Tibial nerve (tissue), 4 donors: ENCODE measurements at places on chromosomes 13 and 19.
A peak's percentile ranks its signal among the peaks of the same experiment; 100 is the strongest.

DNA sequence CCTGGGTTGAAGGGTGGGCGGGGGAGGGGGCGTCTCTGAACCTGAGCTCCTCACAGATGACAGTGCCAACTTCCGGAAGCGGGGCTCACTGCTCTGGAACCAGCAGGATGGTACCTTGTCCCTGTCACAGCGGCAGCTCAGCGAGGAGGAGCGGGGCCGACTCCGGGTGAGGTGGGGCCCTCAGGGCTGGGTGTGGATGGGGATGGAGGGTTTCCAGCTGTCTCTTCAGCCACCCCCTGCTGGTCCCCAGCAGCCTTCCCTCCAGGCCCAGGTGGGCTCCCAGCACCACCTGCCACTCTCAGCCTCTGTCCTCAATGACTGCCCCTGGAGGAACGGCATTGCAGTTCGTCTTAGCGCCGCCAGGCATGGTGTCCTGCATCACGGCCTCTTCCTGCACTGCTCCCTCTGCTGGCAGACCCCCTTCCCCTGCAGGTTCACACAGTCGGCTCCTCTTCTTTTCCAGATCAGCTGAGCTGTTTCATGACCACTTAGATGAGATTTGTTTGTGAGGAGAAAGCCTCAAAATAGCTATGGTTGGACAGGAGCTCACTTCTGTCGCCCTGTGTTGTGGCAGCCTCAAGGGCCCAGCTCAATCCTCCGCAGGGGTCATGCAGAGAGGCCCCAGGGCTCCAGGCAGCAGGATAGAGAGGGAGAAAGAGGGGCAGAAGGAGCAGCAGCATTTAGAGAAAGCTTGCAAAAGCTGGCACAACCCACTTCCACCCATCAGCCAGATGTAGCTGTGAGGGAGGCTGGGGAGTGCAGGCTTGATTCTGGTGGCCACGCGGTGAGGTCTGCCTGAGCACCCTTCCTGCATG is 2.5 kb upstream of the GARIN5A start:
- H3K4me3 ChIP-seq = no peak overlapping the region
- peaks cover 18% of the 10 kb centered on the region for H3K4me1 ChIP-seq
- H3K27ac ChIP-seq = no peak overlapping the region
- peaks cover 60% of the 10 kb centered on the region for H3K36me3 ChIP-seq

DNA sequence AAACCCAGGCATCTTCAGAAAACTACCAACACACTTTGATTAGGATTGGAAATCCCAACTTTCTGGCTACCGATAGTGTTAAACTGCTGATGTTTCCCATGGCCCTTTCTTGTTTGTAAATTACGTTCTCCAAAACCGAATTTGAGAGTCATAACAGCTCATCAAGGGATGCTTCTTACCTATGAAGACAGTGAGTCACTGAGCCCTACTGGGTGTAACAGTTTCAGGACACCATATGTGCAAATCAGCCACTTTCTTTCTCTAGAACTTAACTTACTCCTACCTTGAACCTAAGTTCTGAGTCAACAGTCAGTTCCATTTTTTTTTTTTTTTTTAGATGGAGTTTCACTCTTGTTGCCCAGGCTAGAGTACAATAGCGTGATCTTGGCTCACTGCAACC is 410.1 kb upstream of the TSHZ3 start:
- no peaks in the 10 kb centered on the region for H3K36me3 ChIP-seq
- no peak overlapping the region for H3K4me3 ChIP-seq
- H3K27ac ChIP-seq = no peak overlapping the region
- H3K4me1 ChIP-seq = no peaks in the 10 kb centered on the region
- no peak for DNase-seq

- DNase-seq = no peak
- no peak overlapping the region for H3K4me3 ChIP-seq
- no peaks in the 10 kb centered on the region for H3K27me3 ChIP-seq
Measured at GRCh38 chr13:19940106-19940505, 18.4 kb upstream of the ZMYM2 start.

- no peaks in the 10 kb centered on the region for H3K36me3 ChIP-seq
- H3K27me3 ChIP-seq = no peaks in the 10 kb centered on the region
- H3K27ac ChIP-seq = no peak overlapping the region
- no peak overlapping the region for H3K4me3 ChIP-seq
Measured at GRCh38 chr13:39875111-39875987, 219.9 kb downstream of the COG6 start.

DNA sequence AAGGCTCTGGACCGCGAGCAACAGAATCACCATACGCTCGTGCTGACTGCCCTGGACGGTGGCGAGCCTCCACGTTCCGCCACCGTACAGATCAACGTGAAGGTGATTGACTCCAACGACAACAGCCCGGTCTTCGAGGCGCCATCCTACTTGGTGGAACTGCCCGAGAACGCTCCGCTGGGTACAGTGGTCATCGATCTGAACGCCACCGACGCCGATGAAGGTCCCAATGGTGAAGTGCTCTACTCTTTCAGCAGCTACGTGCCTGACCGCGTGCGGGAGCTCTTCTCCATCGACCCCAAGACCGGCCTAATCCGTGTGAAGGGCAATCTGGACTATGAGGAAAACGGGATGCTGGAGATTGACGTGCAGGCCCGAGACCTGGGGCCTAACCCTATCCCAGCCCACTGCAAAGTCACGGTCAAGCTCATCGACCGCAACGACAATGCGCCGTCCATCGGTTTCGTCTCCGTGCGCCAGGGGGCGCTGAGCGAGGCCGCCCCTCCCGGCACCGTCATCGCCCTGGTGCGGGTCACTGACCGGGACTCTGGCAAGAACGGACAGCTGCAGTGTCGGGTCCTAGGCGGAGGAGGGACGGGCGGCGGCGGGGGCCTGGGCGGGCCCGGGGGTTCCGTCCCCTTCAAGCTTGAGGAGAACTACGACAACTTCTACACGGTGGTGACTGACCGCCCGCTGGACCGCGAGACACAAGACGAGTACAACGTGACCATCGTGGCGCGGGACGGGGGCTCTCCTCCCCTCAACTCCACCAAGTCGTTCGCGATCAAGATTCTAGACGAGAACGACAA is 1.8 kb downstream of the PCDH17 start:
- H3K27me3 ChIP-seq = peaks cover 61% of the 10 kb centered on the region
- H3K4me3 ChIP-seq = peak overlapping the region; percentile 60
- H3K4me1 ChIP-seq = no peaks in the 10 kb centered on the region
- no peak for DNase-seq
- no peaks in the 10 kb centered on the region for H3K36me3 ChIP-seq

DNA sequence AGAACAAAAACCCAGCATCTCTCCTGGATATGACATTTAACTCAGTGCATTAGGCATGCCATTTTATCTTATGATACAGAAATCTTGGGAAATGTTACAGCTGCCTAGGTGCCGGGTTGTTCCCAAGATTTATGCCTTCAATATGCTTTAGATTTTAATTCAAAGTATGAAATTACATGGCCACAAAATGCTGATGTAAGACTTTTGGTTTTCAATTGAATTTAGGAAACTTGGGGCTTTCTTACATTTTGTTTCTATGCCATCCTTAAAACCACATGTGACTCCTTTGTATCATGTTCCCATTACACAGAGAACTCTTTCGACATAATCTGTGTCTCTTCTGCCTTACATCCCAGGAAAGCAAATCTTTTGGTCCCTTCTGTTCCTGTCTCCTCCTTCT is 83.9 kb downstream of the CCNA1 start:
- H3K4me1 ChIP-seq = no peaks in the 10 kb centered on the region
- no peak overlapping the region for H3K27ac ChIP-seq
- H3K27me3 ChIP-seq = no peaks in the 10 kb centered on the region
- no peak for DNase-seq
- H3K4me3 ChIP-seq = no peak overlapping the region

- no peaks in the 10 kb centered on the region for H3K36me3 ChIP-seq
- no peaks in the 10 kb centered on the region for H3K27me3 ChIP-seq
- H3K4me1 ChIP-seq = no peaks in the 10 kb centered on the region
Measured at GRCh38 chr13:48591889-48592687, 59.2 kb upstream of the RCBTB2 start.

DNA sequence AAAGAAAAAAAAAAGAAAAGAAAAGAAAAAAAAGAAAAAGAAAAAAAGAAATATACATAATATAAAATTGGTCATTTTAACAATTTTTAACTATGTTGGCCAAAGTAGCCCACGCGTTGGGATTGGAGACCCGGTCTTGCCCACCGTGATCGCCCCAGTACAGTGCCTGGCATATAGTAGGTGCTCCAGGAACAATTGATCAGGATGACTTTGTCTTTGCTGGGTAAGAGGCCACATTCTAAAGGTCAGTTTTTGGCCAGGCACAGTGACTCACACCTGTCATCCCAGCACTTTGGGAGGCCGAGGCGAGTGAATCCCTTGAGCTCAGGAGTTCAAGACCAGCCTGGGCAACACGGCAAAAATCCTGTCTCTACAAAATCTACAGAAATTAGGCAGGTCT is 3.8 kb upstream of the ANGPTL4 start:
- H3K27me3 ChIP-seq = no peaks in the 10 kb centered on the region
- no peak overlapping the region for H3K4me3 ChIP-seq
- no peaks in the 10 kb centered on the region for H3K4me1 ChIP-seq
- H3K36me3 ChIP-seq = no peaks in the 10 kb centered on the region
- no peak overlapping the region for H3K27ac ChIP-seq

GRCh38 chr19:45251452-45252354 is 632 bp downstream of the MARK4 start:
- H3K27me3 ChIP-seq = no peaks in the 10 kb centered on the region
- peak overlapping the region; percentile 80 for H3K4me3 ChIP-seq
- H3K36me3 ChIP-seq = peaks cover 9% of the 10 kb centered on the region
- no peak for DNase-seq
- H3K4me1 ChIP-seq = peaks cover 17% of the 10 kb centered on the region

- DNase-seq = no peak
- H3K4me1 ChIP-seq = no peaks in the 10 kb centered on the region
- no peak overlapping the region for H3K27ac ChIP-seq
- no peaks in the 10 kb centered on the region for H3K27me3 ChIP-seq
Measured at GRCh38 chr13:45809801-45810394, 41.7 kb downstream of the SIAH3 start.

DNA sequence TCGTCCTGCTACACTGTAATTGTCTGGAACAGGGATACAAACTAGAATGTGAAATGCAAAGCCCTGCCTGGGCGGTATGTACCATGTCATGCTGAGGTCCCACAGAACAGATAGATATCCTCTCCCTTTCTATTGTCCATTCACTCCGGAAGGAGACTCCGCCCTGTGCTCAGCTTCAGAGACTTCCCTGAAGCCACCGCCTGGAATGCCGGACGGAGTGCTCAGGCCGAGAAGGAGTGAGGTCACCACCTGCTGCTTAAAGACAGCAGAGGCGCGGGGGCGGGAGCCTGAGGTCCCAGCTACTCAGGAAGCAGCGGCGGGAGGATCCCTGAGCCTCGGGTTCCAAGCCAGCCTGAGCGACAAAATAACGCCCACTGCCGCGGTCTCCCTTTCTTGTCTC is 890 bp upstream of the ZNF611 start:
- peak overlapping the region; percentile 51 for H3K4me3 ChIP-seq
- H3K27me3 ChIP-seq = no peaks in the 10 kb centered on the region
- H3K4me1 ChIP-seq = no peaks in the 10 kb centered on the region
- H3K36me3 ChIP-seq = no peaks in the 10 kb centered on the region
- peak overlapping the region; percentile 92 for H3K27ac ChIP-seq
- DNase-seq = peak; percentile 44

DNA sequence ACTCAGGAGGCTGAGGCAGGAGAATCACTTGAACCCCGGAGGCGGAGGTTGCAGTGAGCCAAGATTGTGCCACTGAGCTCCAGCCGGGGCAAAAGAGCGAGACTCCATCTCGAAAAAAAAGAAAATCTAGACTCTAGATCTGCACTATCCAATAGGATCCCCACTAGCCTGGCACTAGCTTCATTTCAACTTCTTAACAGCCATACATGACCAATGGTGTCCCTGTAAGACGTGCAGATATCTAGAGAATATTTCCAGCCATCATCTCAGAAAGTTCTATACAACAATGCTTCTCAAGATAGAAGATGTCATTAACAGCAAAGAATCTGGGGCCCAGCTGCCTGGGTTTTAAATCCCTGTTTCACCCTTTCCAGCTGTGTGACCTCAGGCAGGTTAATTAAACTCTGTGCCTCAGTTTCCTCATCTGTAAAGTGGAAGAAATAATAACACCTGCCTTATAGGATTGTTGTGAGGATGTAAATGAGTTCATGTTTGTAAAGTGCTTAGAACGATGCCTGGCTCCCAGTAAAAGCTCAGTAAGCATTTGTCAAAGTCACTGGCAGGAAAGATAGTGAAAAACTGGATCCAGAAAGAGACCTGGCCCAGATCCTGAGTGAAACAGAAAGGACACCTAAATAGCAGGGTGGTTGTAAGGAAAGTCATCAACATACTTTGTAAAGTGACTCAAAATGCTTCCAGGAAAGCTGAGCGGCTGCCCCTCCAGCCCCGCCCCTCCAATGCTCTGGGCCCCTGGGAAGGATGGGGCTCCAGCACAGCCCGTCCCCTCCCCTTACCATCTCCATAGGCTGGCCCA is 13.5 kb downstream of the WIZ start:
- no peaks in the 10 kb centered on the region for H3K27me3 ChIP-seq
- no peak overlapping the region for H3K4me3 ChIP-seq
- no peak for DNase-seq
- peaks cover 6% of the 10 kb centered on the region for H3K4me1 ChIP-seq

- no peaks in the 10 kb centered on the region for H3K27me3 ChIP-seq
- H3K36me3 ChIP-seq = no peaks in the 10 kb centered on the region
- peaks cover 20% of the 10 kb centered on the region for H3K4me1 ChIP-seq
- H3K27ac ChIP-seq = no peak overlapping the region
Measured at GRCh38 chr19:35144600-35145436, 1.8 kb downstream of the FXYD7 start.

DNA sequence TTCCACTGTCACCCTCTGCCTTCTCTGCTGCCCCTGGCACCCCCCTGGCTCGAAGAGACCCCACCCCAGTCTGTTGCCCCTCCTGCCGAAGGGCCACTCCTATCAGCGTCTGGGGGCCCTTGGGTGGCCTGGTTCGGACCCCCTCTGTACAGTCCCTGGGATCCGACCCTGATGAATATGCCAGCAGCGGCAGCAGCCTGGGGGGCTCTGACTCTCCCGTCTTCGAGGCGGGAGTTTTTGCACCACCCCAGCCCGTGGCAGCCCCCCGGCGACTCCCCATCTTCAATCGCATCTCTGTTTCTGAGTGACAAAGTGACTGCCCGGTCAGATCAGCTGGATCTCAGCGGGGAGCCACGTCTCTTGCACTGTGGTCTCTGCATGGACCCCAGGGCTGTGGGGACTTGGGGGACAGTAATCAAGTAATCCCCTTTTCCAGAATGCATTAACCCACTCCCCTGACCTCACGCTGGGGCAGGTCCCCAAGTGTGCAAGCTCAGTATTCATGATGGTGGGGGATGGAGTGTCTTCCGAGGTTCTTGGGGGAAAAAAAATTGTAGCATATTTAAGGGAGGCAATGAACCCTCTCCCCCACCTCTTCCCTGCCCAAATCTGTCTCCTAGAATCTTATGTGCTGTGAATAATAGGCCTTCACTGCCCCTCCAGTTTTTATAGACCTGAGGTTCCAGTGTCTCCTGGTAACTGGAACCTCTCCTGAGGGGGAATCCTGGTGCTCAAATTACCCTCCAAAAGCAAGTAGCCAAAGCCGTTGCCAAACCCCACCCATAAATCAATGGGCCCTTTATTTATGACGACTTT is 2.0 kb downstream of the ZFP36 start:
- H3K36me3 ChIP-seq = peaks cover 18% of the 10 kb centered on the region
- peak overlapping the region; percentile 66 for H3K4me3 ChIP-seq
- peaks cover 41% of the 10 kb centered on the region for H3K4me1 ChIP-seq
- H3K27ac ChIP-seq = peak overlapping the region; percentile 94
- no peaks in the 10 kb centered on the region for H3K27me3 ChIP-seq

- no peaks in the 10 kb centered on the region for H3K36me3 ChIP-seq
- DNase-seq = no peak
- H3K4me3 ChIP-seq = no peak overlapping the region
- no peaks in the 10 kb centered on the region for H3K27me3 ChIP-seq
- no peaks in the 10 kb centered on the region for H3K4me1 ChIP-seq
Measured at GRCh38 chr13:86109107-86109506, 309.9 kb upstream of the SLITRK6 start.

- no peak overlapping the region for H3K4me3 ChIP-seq
- H3K27me3 ChIP-seq = no peaks in the 10 kb centered on the region
- H3K27ac ChIP-seq = no peak overlapping the region
- no peaks in the 10 kb centered on the region for H3K4me1 ChIP-seq
- DNase-seq = no peak
- no peaks in the 10 kb centered on the region for H3K36me3 ChIP-seq
Measured at GRCh38 chr13:42766016-42766415, 15.4 kb upstream of the FAM216B start.
